ENCODE measurements at places on chromosomes 13 and 19. TPM values are rescaled to one million over a fixed set of nuclear protein-coding genes. Genes with fewer than 3 reads are reported as not detected.

- no peak for DNase-seq
Observed at GRCh38 chr13:43558326-43558725, 228.4 kb downstream of the ENOX1 start.

DNA sequence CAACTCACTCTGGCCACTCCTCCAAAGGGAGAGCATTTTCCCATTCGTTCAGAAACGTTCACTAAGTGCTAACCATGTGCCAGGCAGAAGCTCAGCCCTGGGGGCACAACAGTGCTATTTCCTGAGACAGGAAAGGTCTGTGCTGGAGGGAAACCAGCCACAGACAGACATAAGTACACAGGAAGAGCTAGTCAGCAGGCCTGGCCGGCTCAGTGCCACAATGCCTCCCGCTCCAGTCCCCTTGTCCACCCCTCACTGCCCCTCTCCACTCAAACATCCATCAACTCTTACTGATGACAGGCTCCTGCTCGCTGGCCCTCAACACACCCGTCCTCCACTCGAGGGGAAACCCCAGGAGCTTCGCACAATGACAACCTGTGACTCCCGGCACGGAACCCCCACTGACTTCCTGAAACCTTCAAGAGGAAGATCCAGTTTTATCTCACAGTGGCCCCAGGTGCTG, 11.3 kb upstream of the PLA2G4C start:
- no peak for DNase-seq

- no peak for DNase-seq
Observed at GRCh38 chr19:50952910-50953309, at the start of gene KLK5. Gene KLK5 (minus strand): TSS chr19:50953038. CDS start chr19:50952657, 381 bp downstream.

- DNase-seq = no peak
Observed at GRCh38 chr13:113634279-113635047, 23.5 kb downstream of the ATP4B start.

DNA sequence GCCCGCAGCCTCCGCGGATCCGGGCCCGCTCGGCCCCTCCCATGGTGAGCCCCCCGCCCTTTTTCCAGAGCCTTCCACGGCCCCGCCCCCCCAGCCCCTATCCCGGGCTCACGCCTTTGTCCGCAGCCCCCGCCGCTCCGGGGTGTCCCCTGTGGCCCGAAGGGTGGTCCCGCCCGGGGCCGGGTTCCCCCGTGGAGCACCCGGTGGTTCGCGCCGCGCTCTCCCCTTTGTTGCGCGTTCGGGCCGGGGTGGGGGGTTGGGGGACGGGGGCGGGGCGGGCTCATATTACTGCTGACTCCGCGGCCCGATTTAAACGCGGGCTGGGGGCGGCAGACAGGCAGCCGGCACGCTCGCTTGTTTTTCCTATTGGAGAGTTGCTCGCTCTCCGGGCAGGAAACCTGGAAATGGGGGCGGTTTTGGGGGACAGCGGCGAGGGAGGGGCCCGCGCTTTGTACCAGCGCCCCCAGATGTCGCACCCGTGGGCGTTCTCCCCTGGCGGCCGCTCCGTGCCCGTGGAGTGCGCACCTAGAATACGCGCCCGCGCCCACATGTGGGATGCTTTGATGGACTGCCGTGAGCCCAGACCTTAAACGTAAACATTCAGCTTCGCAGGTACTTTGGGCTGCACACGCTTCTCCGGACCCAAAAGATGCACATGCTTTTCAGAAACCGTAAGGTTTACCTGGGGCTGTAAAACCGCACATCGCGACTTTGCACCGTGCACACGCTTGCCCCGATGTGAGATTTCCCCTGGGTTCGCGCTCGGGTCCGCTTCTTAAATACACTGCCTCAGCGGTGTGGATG, 699 bp downstream of the PTOV1 start:
- no peak for DNase-seq

- DNase-seq = no peak
Observed at GRCh38 chr13:101423872-101424271, 7.6 kb upstream of the NALCN start.

DNA sequence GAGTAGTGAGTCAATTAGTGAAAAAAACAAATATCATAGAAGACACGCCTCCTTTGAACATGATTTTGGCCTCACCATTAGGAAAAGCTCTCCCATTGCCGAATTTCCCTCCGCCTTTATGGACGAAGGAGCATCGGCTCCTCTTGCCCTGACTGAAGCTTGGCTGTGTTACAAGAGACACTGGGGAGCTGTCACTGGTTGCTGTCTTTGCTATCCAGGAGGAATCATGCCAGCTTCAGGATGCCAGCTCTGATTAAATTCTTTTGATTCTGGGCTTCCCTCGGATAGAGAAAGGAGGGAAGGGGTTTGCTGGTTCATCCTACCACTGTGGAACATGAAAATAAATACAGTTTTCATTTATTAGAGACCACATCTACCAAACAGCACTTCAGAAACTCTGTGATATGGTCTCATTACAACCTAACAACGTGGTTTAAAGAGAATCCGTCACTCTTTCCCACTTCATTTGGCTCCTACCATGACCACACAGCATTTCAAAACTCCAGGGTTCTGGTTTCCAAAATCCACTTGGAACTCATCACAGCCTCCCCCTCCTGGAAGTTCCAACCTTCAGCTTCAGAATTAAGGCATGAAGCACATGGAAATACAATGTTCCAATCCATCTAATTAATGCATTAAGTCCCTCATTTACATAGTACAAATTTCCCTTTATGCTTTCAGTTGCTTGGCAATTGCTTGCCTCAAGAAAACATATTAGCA, 446.0 kb downstream of the EFNB2 start:
- no peak for DNase-seq

- DNase-seq = no peak
Observed at GRCh38 chr13:110338441-110339101, 31.5 kb downstream of the COL4A2 start.

DNA sequence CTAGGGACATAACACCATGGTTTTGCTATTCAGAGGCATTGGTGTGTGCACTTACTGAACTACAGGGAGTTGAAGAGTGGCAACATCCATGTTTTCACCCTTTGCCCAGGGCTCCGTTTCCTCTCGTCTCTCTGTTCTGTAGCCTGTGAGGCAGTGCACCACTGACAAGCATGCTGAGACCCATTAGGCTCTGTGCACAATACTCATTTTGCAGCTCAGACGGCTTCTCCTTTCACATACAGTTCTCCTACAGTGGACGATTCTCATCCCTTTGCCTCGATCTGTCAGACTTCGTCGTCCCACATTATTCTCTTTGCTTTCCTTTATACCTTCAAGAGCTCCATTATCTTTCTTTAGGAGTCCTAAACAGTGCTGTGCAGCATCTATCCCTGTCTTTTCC, 403.7 kb downstream of the MYO16 start:
- no peak for DNase-seq

DNA sequence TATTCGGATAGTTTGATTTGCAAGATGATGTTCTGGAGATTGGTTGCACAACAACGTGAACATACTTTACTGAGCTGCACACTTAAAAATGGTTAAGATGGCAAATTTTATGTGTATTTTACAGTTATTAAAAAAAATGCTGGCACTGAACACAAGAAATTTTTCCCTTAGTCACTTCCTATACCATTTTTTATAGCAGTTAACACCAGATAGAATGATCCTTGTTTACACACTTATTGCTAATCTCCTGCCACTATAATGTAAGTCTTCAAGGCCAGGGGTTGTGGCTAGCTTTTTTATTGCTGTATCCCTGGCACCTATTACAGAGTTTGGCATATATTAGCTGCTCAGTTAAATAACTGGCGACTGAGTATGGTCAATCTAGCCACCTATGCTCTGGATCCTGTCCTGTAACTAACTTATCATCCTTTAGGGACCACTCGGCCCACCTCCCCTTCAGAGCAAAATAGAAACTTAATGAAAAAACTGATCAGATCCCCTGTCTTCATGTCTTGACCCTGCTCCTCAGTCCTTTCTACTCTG, 2.0 kb upstream of the EBPL start:
- no peak for DNase-seq

GRCh38 chr19:15104411-15104810, 2.8 kb upstream of the SYDE1 start:
- no peak for DNase-seq

- no peak for DNase-seq
Observed at GRCh38 chr13:104256701-104257100, 1190.5 kb upstream of the SLC10A2 start.

DNA sequence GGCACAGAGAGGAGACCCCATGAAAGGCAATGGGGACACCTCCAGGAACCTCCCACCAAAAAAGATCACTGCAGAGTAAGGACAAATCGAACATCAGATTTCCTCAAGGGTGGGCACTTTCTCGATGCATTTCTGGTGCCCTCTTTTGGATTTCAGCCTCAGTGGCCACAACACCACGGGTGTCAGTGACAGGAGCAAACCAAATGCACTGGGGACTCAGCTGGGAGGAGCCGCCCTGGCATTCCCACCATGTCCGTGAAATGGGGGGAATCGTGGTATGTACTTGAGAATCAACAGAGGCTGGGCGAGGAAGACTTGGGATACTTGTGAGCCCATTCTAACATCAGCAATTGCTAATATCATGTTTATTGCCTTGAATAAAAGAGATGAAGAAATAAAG, 16.3 kb downstream of the FAM187B start:
- no peak for DNase-seq

DNA sequence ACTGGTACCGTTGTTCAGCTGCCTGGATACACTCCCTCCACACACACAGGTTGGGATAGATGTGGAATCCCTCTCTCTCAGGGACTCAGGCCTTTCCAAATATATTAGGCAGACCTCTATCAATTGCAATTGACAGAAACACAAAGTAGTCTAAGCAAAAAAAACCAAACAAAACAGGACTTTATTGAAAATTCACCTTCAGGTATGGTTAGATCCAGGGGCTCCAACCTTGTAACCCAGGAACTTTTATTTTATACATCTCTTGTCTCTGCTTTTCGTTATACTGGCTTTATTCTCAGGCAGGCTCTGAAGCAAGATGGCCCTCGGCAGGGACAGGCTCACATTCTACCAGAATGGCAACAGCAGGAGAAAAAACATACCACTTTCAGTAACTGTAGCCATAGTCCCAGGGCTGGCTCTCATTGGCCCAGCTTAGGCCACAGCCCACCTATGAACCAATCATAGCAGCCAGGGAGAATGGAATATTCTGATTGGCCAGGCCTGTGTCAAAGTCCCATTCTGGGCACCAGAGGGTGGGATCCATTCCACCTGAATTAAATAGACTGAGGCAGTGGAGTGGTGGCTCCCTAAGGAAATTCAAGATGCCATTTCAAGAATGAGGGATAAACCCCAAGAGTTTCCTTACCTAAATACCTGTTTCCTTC, 13.1 kb upstream of the CEACAM19 start:
- DNase-seq = no peak

- no peak for DNase-seq
Observed at GRCh38 chr19:7789447-7789846, 26.4 kb downstream of the CLEC4M start.

DNA sequence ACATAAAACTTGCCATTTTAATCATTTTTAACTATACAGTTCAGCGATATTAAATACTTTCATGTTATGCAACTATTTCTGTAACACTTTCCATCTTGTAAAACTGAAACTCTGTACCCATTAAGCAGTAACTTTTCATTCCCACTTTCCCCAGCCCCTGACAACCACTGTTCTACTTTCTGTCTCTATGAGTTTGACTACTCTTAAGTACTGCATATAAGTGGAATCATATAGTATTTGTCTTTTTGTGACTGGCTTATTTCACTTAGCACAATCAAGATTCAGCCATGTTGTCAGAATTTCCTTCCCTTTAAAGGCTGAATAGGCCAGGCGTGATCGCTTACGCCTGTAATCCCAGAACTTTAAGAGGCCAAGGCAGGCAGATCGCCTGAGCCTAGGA, 56.2 kb downstream of the ARHGAP35 start:
- no peak for DNase-seq

DNA sequence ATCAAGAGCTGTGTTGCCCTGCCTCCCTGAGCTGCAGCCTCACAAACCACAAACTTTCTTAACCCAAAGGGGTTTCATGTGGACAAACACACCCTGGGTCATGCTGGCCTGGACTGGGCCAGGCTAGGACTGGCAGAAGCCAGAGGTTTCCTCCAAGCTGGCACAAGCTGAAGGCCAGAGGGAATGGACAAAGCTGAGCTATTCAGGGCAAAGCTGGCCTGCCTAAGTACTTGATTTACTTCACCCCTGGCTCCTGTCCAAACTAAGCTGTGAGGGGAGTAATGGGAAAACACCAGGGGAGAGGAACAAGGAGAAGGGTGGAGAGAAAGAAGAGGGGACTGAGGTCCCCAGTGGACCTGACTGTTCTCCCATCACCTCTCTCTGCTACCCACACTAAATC, 6.2 kb downstream of the CPAMD8 start:
- no peak for DNase-seq

DNA sequence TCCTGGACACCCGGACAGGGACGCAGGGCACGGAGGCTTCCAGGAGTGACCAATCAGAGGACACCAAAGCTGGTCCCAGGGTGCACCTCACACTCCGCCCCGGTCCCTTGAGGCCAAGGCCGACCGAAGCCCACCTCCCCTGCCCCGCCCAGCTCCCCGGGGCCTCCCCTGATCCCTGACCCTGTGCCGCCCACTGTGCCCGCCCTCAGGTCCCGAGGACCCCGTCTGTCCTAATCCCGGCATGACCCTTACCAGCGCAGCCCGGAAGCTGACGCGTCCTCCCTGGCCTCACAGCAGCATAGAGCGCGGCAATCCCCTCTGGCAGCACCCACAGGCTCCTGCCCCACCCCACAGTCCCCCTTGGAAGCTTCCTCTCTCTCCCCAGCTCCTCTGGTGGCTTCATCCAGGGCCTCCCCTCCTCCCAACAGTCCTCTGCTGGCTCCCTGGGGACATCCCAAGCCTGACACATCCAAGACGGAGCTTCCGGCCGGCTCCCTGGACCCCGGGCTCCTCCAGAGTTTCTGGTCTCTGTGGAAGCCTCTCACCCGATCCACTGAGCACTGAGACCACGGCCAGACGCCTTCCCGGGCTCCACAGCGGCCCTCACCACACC, 7.4 kb upstream of the CDC34 start:
- DNase-seq = no peak

DNA sequence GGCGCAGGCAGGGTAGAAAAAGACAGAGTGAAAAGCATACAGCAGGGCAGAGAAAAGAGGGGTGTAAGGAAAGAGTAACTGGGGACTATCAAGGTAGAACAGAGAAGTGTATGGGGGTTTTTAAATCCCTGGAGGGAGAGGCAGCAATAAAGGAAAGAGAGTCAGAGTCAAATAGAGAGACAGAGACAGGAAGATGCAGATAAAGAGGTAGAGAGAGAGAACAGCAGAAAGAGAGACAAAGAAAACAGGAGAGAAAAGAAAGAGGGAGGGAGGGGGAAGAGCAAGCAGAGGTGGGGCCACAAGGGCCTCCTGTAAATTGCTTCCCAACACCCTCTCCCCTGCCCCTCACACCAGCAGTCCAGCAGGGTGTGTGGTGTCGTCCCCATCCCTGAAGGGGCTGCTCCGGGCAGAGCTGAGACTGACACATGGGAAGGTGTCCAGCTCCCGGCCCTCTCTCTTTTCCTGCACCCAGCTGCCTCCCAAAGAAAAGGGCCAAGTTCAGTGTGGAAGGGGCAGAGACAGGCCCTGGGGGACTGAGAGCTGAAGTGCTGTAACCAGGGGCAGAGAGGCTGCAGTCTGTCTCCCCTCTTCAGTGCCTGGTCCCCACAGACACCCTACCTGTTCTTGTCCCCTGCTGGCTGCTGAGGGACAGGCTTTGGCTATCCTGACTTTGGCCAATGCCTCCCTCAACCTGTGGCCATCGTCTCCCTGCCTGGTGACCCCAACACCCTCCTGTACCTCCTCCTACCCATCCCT, 17.4 kb upstream of the POU2F2 start:
- no peak for DNase-seq

Gene CNFN
- 5.6 TPM for total RNA-seq

Gene TNNI3
- 2.1 TPM for total RNA-seq

Gene MIR17HG
- 21.8 TPM for total RNA-seq

Gene KANK3
- 3.1 TPM for total RNA-seq

Gene ZNF846
- 9.8 TPM for total RNA-seq

Gene PSG6
- not detected for total RNA-seq

Gene S1PR5
- total RNA-seq = 0.21 TPM

Measured in type B pancreatic cell (in vitro differentiated cells).